NCI-H524 (cell line): ENCODE measurements at places on chromosomes 16 and 17.

DNA sequence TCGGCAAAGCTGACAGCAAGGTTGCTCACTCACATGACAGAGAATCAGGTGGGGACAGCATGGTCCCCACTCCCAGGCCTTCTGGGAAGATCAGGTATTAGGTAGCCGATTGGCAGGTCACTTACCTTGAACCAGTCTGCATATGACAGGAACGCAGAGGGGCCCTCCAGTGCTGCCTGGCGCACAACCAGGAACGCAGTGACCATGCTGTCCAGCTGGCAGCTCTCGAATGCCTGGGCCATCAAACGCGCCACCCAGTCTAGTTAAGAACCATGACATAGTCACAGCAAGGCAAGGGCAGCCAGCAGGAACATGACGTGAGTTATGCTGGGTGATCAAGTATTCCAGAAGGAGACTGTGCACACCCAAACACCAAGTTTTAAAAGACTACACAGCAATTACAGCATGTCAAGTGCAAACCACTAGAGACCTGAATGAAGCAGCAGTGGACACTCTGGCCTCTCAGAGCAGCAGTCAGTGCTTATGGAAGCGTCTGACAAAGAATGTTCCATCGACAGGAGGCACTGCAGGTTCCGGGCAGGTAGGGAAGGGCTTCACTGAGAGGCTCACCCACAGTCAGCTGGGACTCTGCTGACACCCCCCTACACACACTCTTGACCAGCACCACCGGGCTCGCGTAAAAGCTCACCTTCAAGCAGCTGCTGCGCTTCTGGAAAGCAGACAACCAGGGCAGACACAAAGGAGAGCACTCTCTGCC is 25.0 kb downstream of the FANCA start:
- DNase-seq: no peak

DNA sequence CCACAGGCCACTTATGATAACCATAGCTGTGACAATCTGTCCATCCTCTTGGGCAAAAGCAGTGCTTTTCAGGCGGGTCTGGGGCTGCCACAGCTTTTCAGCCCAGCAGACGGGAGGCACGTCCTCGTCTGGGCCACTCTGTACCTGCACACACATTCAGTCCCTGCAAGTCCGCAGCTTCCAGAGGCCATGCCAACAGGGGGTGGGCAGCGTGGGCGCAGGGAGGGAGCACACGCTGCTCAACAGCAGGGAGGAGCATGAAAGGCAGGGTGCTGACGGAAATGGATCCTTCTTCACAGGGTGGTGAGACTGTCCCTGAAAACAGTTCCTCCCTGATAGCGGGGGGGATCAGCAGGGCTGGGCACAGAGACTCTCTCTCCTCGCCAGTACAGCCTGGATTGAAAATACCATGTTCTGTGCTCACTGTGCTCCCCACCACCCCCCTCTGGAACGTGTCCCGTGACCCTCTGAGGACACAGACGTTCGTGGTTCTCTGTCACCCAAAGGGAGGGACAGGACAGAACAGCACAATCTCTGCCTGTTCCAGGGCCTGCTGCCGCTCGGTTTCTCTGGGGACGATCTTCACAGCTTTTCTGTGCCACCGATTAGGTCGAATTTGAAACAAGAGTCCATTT is 41.7 kb downstream of the PEMT start:
- no peak for DNase-seq

GRCh38 chr17:49859991-49860953 is 12.4 kb upstream of the TAC4 start:
- no peak for DNase-seq

- peak; percentile 72 for DNase-seq
These were observed 40.0 kb upstream of the DLX4 start for GRCh38 chr17:49928837-49929475.

- no peak for DNase-seq
These were observed 25.4 kb downstream of the MPP2 start for GRCh38 chr17:43881758-43882505.

- DNase-seq: no peak
These were observed 2.1 kb downstream of the ZNF747 start for GRCh38 chr16:30532285-30533145.

GRCh38 chr16:89476811-89477261 is 13.5 kb downstream of the ANKRD11 start:
- DNase-seq: no peak

GRCh38 chr17:59972778-59973177 is 8.2 kb upstream of the RNFT1 start:
- no peak for DNase-seq

GRCh38 chr16:79422064-79422463 is 178.5 kb downstream of the MAF start:
- no peak for DNase-seq

DNA sequence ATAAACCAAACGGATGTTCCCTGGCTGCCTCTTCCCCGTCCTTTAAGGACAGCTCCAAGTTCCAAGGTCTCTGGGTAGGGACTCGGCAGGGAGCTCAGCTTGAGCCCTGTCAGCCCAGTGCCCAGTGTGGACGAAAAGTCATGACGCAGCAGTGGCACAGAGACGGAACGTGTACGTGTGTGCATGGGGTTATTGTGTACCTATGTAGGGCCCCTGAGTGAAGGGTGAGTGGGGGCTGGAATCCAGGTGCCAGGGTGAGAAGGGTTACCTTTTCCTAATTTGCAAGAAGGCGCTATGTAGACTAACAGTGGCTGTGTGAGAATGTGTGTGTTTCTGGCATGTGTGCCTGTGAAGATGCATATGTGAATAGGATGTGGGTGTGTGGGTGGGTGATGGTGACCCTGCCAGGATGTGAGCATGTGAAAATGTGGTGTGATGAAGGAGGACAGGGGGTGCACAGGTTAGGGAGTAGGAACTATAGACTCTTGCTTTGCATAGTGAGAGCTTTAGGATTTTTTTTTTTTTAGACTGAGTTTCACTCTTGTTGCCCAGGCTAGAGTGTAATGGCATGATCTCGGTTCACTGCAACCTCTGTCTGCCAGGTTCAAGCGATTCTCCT is 6.0 kb downstream of the SCN4A start:
- DNase-seq: no peak

- DNase-seq: peak; percentile 26
These were observed 13.9 kb downstream of the BRD7 start for GRCh38 chr16:50354629-50355456.

DNA sequence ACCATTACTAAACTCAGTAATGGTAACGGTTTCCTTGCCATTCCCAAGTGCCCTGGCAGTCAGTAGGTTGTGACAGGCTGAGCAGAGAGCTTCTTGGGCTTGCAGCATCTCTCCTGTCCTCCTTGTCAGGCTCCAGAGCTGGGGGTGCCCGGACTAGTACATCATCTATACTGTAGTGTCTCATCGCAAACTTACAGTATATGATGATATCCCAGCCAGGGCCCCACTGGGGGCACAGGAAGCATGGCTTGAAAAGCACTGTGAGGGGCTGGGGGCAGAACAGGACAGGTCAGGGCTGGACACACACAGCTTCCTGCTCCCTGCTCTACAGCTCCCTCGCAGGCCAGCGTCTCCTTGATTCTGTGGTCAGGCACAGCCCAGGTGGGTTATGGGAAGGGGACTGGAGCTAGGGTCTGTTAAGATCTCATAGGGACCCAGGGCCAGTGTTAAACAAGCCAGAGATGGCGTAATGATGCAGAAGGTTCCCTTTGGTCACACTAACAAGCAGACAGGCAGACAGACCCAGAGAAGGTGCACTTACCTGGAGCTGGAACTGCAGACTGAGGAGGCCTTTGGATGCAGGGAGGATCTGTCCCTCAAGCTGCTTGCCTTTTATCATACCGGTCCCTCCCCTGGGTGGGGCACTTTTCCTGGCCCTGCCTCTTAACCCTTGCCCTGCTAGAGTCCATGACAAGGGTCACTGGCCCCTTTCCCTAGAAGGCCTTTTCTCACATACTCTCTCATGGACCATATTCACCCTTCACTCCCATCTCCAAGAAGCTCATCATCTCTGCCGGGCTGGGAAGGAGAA is 6.8 kb downstream of the ERAL1 start:
- DNase-seq: no peak

- no peak for DNase-seq
These were observed 104.9 kb downstream of the CEP112 start for GRCh38 chr17:66087073-66087472.

- no peak for DNase-seq
These were observed 2.9 kb downstream of the CPPED1 start for GRCh38 chr16:12800817-12801216.

GRCh38 chr17:50584116-50584515 is 23.6 kb downstream of the CACNA1G start:
- DNase-seq: no peak

DNA sequence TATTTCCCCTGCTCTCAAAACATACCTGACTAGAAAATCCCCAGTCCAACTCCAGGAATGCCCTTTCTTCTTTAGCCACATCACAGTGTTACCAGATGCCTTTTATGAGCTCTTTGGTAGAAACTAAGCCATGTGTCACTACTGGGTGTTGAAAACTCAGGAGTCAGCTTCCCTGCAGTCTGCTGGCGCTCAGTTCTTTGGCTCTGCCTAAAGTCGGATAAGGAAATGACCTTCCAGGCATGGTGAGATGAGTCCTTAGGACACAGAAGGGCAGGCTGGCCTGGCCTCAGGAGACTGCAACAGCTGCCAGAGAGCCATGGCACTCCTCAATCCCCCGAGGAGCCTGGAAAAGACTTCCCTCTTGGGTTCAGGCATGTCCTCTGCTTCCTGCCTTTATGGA is 89.1 kb downstream of the CDH13 start:
- peak; percentile 55 for DNase-seq

GRCh38 chr16:15983898-15984297 is 34.5 kb downstream of the ABCC1 start:
- DNase-seq: no peak

DNA sequence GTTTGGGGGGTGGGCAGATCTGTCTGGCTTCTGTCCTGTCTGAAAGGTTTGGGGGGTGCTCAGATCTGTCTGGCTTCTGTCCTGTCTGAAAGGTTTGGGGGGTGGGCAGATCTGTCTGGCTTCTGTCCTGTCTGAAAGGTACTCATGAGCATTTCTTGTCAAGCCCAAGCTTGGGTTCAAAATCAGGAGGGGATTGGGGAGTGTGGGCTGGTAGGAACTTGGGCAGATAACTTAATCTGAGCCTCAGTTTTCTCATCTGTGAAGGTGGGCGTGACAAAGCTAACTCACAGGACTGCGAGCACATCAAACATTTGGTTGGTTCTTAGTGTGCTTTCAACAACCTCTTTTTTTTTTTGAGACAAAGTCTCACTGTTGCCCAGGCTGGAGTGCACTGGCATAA is 35.2 kb downstream of the HAPSTR1 start:
- no peak for DNase-seq

DNA sequence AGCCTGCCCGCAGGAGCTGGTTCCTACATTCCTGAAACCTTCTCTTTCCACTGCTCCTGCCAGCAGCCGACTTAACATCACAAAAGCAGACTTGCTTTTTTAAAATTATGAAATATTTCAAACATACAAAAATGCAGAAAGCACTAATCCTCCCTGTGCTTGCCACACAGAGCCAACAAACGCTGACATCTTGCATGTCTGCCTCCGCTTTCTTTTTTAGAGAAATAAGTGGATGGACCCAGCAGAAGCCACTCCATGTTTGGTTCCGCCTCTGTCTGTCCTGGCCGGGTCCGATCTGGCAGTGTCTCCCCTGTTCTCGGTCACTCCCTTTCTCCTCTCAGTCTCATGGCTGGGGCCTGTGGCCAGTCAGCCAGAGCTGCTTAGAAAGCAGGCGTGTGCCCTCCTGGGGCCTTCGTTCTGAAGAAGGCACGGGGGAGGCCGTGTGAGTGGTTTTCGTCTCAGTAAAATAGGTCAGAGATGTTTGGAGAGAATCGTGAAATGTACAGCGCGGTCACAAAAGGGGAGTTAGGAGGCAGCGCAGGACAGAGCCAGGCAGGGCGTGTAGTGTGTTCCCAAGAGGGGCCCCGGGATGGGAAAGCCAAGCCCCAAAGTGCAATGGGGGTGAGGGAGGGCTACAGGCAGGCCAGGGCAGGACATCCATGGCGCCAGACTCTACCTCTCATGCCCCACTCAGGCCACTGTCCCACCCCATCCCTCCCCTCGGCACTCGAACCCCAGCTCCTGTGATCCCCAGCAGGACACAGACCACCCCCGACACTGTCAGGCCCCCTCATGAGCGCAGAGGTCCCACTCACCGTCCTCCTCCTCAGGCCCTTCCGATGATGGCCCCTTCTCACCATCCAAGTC is 23.2 kb downstream of the MXRA7 start:
- DNase-seq: no peak

DNA sequence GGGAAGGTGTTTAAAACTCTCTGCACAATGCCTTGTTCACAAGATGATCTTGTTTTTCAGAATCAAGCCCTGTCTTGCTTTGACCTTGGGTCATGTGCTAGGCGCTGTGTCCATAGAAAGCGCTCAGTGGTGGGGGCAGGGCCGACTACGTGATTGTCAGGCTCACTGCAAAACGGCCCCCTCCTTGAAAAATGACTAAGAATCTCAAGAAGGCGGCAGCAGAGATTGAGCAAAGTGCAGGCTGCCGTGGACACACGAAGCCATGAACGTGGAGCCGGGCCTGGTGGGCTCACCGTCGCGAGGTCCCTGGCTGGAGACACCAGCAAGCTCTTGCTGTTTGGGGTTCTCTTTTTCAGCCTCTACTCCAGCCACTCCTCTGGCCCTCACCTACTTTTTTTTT is 10.2 kb downstream of the ATP2C2 start:
- no peak for DNase-seq

GRCh38 chr16:75558846-75559401 is 2.9 kb upstream of the TMEM231 start:
- no peak for DNase-seq

DNA sequence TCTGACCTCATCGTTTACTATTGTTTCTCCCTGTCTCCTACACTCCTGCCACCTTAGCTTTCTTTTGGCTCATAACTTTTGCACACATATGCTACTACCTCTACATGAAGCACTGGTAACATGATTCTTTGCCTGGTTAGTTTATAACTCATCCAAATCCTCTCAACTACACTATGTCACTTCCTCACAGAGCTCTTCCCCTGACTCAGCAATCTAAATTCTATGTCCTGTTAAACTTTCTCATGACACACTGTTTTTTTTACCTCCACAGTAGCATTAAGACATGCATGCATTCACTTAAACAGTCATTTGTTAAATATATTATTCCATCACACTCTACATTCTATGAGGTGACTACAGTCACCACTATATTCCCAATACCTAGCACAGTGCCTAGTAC is 19.7 kb downstream of the APPBP2 start:
- DNase-seq: no peak

GRCh38 chr16:89118361-89119165 is 24.9 kb downstream of the ACSF3 start:
- no peak for DNase-seq

- no peak for DNase-seq
These were observed 18.6 kb downstream of the AP2B1 start for GRCh38 chr17:35605678-35606077.

DNA sequence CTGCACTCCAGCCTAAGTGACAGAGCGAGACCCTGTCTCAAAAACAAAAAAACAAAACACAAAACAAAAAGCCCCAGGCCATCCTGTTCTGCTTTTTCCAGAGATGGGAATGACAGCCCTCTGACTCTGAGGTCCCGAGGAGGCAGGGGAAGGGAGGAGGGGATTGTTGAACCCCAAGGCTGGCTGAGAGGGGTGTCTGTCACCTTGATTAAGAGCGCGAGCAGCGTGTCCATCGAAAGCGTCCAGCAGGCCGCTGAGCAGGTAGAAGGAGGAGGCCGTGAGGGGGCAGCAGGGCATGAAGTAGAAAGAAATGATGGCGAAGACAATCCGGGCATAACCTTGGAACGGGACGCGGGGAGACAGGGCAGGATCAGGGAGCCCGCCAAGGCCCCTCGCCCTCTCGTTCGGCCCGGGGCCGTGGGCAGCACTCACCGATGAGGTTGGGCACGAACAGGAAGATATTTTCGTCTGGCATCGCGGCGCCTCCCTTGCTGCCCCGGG is 593 bp downstream of the CDIPT start:
- DNase-seq: no peak
